ENCODE measurements at places on chromosomes 2 and 18.

GRCh38 chr2:167381349-167381748, 493.1 kb downstream of the XIRP2 start:
- no peak for DNase-seq

GRCh38 chr2:32668254-32668653, 40.4 kb downstream of the TTC27 start:
- DNase-seq: no peak

GRCh38 chr2:190615555-190616200, 33.2 kb upstream of the NAB1 start:
- no peak for DNase-seq

DNA sequence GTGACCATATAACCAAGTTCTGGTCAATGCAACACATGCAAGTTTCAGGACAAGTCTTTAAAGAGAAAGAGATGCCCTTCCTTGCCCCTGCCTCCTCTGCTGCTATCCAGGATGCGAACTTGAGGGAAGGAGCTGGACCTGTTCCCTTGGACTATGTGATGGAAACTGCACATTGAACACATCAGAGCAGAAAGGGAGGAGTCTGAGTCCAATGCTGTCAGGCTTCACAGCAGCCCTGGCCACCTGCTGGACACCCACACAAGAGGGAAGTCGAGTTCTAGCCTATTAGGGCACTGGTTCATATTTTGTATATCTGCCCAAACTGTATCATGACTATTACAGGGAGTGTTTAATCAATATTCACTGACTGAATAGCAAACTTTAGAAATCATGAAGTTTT, 38.3 kb upstream of the TEX51 start:
- no peak for DNase-seq

DNA sequence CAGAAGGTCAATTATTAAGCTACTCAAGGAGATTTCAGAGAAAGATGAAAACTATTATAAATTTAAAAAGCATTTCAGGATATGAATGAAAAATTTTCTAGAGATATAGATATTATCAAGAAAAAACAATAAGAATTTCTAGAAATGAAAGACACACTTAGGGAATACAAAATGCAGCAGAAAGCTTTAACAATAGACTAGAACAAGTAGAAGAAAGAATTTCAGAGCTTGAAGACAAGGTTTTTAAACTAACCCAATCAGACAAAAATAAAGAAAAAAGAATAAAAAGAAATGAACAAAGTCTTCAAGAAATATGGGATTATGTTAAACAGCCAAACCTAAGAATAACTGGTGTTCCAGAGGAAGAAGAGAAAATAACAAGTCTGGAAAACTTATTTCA, 34.4 kb downstream of the FLACC1 start:
- no peak for DNase-seq

- no peak for DNase-seq
Measured at GRCh38 chr18:31679791-31680432, 4.5 kb downstream of the B4GALT6 start.

GRCh38 chr2:219714681-219715400, 87.4 kb downstream of the SLC4A3 start:
- DNase-seq: no peak

DNA sequence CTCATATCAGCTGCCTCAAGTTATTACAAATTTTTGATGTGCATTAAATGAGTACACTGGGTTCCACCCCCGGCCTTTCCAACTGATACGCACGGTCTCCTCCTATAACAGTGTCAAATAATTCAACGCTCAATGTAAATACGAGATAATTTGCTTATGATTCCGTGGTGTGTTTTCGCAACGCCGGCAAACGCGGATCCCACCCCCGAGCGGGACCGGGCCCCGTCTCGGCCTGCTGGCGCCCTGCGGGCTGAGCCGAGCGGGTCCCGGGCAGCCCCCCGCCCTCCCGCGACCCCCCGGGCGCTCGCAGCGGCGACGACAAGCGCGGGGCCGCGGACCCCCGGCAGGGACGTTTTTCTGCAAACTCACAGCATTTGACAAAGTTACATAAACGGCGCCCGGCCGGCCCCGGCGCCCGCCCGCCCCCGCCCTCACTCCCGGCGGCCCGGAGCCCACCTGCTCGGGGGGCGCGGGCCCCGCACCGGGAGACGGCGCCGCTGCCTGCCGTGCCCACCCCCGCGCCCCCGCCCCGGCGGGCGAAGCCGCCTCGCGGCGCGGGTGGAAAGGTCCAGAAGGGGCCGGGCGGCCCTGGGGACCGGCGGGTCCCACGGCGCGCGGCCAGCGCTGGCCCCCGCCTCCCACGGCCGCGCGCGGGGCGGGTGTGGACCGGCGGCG, 762 bp downstream of the HDAC4 start:
- DNase-seq: peak; percentile 82

DNA sequence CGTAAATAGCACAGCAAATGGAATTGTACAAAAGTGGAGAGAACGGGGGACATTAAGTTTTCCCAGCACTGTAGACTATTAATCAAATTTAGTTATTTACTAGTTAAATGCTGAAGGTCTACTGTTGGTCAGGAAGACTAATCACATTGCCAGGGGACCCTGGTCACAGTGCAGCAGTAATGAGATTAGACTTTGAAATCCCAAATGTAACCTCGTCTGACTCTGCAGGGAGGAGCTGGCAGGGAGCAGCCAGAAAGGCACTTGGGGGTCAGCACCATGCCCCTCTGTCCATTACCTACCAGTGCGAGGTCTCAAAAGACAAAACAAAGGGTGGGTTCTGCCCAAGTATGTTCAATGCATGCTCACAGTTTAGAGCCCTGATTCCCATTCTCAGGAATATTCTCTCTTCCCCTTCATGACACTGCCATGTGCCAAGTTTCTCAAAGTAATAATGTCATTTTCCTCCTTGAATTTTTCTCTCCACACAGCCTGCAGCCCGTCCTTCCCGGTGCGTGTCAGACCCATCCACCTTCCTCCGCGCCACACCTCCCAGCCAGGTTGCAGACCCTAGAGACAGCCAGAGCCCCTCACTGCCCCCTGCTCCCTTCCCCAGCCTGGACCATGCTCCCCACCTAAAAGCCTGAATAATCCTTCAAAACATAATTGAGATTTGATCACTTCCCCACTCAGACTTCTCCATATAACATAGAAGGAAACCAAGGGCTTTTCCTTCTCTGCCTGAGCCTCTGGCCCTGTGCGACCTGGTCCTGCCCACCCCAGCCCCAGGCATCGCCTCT, 52.5 kb downstream of the TMEM18 start:
- DNase-seq: no peak

DNA sequence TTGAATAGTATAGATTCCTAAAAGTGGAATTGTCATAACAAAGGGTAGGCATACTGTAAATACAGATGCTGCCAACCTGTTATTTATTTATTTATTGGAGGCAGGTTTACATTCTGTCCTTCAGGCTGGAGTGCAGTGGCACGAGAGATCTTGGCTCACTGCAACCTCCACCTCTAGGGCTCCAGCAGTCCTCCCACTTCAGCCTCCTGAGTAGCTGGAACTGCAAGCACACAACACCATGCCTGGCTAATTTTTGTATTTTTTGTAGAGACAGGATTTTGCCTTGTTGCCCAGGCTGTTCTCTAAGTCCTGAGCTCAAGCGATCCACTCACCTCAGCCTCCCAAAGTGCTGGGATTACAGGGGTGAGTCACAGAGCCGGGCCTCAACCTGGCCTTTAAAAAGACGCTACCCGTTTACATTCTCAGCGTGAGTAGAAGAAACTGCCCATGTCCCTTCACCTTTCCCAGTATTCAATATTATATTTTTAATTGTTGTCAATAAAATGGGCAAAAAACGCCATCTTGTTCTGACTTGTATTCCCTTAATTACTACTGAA, 3.0 kb upstream of the ROCK2 start:
- DNase-seq: no peak

DNA sequence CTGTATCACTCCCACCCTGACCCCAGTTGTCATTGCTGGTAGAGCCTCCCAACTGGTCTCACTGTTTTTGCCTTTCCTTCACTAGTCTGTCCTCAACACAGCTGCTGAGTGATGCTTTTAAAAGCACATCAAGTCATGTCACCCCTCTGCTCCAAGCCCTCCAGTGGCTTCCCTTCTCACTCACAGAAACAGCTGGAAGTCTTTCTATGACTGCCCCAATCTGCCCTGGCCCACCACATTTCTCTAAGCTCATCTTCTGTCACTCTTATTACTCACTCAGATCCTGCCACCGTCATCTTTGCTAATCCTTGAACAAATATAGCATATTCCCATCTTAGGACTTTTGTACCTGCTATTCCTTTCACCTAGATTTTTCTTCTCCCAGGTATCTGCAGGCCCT, 242.6 kb upstream of the RBBP8 start:
- DNase-seq: no peak

DNA sequence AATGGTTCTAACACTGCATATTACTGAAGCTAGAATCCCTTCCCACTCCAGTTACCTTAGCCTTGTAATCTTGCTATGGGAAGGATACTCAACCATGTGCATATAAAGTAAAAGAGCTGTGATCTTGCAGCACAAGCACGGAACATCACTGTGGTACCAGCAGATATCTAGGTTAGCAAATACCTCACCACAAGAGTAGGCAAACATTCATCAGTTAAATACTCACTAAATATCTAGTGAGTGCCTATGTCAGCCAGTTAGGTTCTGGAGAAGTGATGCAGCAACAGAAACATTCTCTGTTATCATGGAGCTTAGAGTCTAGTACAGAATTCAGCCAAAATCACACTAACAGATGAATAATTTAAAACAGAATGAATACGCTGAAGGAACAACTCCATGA, 349.6 kb upstream of the UBE2E3 start:
- DNase-seq: no peak

GRCh38 chr2:201523506-201523905, 72.0 kb downstream of the STRADB start:
- no peak for DNase-seq

- no peak for DNase-seq
Measured at GRCh38 chr2:74908748-74909444, 49.5 kb upstream of the POLE4 start.

GRCh38 chr18:67132919-67133318, 383.6 kb downstream of the DSEL start:
- DNase-seq: no peak

DNA sequence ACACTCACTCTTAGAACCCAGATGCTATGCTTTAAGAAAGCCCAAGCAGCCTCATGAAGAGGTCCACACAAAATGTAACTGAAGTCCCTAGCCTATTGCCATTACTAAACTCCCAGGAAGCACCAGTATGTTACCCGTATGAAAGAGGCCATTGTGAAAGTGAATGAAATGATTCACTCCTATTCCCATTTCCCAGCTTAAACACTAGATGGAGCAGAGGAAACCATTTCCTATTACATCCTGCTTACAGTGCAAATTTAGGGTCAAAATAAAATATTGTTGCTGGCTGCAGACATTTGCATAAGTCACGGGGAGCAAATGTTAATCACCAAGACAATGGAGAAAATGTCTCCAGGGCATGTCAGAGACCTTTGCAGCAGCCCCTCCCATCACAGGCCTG, 989.7 kb upstream of the CRIM1 start:
- no peak for DNase-seq

DNA sequence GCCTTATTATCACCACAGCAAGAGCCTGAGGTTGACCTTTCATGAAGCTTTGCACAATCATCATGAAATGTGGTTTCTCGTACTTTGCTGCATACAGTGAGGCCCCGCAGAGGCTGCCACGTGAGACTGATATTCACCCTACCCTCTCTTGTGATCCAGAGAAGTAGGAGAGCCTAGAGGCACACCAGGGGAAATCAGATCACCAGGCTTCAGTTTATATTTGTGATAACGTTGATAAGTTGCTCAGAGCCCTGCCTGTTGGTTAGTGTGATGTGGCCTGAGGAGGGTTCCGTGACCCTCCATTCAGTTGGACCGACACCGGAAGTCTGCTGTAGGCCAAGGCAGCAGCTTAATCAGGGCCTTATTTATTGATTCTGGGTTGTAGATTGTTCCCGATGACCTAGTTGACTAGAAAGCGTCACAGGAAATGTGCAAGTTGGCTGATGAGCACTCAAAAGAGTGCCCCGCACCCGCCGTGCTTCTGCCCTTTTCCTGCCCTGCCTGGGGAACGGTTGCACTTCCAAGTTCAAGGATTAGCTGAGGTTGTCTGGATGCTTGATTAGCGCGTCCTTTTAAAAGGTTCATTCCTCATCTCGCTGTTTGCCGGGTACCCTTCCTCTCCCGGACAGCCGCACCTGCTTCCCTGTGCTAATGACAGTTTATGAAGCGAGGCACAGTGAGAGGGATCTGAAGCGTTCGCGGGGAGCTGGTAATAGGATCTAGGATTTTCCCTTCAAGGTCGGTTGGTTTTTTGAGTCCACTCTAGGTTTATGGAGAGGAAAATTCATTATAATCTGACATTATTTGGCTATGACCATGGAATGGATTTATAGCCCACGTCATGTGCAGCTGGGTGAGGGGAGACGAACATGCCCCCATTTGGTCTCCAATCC, 146.4 kb downstream of the SH3RF3 start:
- DNase-seq: no peak

DNA sequence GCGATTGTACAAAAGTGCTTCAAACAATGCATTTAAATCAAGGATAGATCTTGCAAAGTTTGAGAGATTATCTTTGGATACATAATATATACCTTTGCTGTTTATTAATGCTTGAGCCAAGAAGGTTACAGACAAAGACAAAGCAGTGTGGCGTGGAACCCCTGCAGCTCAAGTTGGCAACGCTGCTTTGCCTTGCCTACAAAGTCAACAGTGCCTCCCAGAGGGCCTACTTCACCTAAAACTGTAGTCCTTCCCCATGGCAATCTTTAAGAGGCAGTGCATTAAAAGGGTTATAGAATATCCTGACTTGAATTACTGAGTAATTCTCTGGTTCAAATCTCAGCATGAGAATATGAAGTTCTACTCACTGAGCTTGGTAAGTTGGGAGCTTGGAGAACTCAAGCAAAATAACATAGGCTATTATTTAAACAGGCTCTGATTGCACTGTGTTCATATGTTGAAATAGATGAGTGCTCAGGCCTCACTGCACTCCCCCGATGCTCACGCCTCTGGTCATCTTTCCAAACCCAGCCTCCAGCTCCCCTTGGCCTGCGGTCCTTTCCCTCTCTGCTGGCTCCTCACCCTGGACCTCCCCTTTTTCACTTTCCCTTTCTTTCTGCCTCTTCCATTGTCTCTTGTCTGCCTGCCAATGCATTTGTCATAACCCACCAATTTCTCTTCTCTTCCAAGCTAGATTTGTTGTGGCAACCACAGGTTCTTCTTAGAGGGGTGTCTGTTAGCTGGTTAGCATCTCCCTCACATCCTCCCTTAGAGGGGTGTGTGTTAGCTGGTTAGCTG, 96.5 kb downstream of the MYT1L start:
- DNase-seq: no peak
